Right hindlimb (tissue), 1 donor: ENCODE measurements at places on chromosomes 6 and 20.

- DNase-seq = no peak
These were observed 489.6 kb downstream of the MMUT start for GRCh38 chr6:48973491-48973890.

- no peak for DNase-seq
These were observed 167.6 kb upstream of the GJE1 start for GRCh38 chr6:141965016-141965545.

GRCh38 chr20:7695635-7696034, 244.6 kb downstream of the HAO1 start:
- no peak for DNase-seq

DNA sequence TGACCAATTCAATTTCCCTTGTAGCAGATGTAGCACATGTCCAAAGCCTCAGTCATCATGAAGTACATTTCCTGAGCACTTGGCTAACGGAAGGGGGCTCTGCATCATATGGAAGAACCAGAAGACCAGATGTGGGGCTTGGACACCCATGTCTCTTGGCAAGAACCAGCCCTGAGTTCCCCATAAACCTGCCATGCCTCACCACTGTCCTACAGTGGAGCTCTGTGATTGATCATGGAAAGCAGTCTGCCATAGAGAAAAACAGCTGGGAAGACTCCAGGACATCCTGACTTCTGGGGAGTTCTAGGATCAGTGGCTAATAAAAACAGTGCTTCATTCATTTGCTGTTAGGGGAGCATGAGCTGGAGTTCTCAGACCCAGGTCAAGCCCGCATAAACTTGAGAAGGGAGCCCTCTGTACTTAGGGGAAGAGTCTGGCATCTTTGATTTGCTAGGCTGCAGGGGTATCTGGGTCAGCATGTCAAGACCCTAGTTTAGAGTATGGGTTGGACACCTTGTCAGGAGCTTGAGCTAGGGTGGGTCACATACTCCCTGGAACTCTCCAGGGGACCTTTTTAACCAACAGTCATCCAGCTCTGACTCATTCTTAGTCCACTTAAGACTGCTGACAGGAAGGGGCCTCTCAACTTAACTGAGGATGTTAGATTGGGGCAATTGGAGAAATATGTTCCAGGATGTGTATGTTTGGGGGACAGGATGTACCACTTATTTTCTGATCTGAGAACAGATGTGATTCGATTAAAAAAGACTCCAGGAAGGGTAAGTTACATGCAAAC, 26.3 kb upstream of the TRAM2 start:
- no peak for DNase-seq

DNA sequence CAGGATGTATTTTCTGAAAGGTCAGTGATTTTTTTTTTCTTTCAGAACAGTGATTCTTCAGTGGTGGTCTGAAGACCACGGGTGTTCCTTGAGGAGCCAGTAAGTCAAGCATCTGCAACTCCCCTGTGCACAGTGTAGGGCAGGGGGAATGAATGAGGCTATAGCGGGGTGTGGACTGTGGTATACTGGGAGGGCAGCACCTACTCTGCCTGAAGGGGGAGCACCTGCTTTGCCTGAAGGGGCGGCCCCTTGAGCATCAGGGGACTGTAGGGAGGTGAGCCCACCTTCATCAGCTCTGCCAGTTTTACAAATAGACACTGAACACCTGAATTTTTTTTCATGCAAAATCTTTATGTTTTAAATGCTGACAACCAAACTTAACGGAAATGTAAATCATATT, 77.5 kb upstream of the RIPOR2 start:
- DNase-seq = no peak

- no peak for DNase-seq
These were observed 636.0 kb upstream of the PTCHD4 start for GRCh38 chr6:48747040-48747439.

DNA sequence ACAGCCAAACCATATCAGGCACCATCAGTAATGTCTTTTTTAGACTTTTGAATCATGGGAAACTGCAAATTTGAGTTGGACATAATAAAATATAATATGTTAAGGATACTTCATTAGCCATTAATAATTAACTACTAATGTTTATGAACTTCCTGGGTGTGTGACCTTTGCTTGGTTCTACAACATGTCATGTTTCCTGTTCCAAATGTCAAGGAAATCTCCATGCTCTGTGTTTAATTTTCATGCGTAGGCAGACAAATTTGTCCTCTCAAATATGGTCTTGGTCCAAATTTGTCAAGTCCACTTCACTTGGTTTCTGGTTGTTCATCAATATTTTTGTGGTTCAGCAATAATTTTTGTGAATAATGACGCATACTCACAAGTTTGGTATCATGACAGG, 410.5 kb downstream of the BMP2 start:
- no peak for DNase-seq

DNA sequence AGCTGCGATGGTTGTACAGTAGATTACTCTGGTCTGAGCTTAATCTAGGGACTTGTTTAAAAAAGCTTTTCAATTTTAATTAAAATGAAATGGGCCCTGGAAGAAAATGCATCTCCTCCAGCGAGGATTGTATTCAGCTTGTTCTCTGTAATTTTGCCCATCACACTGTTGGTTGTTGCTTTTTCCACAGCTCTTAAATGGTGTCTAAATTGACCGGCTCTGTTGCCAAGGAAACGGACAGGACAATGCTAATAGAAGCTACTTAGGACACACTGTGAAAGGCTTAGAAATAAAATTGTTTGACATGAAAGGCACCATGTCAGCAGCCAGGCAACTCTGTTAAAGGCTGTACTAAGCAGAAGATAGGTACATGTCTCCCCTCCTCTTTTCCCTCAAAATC, 116.7 kb upstream of the NRSN1 start:
- DNase-seq = no peak

GRCh38 chr20:51380401-51381385, 161.8 kb downstream of the NFATC2 start:
- DNase-seq = no peak

- DNase-seq = no peak
These were observed 3.3 kb downstream of the PDE7B start for GRCh38 chr6:135854799-135855198.

DNA sequence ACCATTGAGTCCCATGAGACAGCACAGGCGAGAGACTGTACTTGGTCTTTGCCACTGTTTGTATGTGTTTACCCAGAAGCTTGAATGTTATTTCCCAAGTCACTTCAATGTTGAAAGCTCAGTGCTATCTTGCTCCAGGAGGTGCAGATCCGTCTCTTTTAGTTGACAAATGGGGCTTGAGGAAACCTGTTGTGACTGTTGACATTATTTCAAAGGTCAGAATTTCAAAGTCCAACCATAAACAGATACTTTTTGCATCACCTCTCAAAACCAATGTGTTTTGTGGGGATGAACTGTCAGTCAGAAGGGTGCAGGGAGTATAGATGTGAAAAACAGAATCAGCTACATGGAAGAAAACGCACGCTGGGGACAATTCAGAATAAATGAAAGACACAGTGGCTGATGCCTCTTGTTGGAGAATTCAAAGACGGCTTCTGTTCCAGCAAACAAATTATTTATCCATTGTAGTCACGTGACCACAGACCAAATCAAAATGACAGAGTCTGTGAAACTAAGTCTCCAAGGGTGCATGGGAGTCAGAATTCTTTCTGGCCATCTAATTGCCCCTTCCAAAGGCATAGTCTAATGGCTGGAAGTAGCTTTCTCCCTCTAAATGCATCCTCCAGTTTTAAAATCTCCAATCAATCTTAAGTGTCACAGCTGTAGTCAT, 83.7 kb downstream of the MYLK4 start:
- no peak for DNase-seq
